Kidney epithelial cell (primary cell): ENCODE measurements at places on chromosomes 5 and 9. TPM values are rescaled to one million over a fixed set of nuclear protein-coding genes. Genes with fewer than 3 reads are reported as not detected.

The RORB gene
- not detected in 2 replicates for total RNA-seq

The PDZD2 gene
- total RNA-seq, result 5.5 and 6.7 TPM in 2 replicates

The FOXD4L5 gene
- 0.04 and 0.27 TPM in 2 replicates for total RNA-seq

The LCN10 gene
- total RNA-seq, result 0.21 TPM in 1 of 2 replicates, not detected in the other

The GABRA1 gene
- not detected in 2 replicates for total RNA-seq

- DNase-seq, result no peak
Measured at GRCh38 chr5:146519554-146519953, 3.6 kb upstream of the GPR151 start.

GRCh38 chr9:95508242-95508967 is 8.4 kb downstream of the PTCH1 start:
- no peak for DNase-seq

DNA sequence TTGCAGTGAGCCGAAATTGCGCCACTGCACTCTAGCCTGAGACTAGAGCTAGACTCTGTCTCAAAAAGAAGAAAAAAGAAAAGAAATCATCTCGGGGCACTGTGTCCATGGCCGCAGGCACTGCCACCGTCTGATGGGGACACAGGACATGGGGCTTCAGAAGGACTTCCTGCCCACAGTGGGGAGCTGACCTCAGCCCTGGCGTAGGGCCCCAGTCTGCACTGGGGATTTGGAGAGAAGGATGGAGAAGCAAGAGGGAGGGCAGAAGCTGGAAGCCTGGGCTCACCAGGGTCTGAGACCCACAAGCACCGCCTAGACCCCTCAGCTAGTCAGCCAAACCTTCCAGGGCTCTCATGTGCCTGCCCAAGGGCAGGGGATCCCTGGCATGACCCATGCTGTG is 4.1 kb upstream of the SARDH start:
- DNase-seq, result no peak

DNA sequence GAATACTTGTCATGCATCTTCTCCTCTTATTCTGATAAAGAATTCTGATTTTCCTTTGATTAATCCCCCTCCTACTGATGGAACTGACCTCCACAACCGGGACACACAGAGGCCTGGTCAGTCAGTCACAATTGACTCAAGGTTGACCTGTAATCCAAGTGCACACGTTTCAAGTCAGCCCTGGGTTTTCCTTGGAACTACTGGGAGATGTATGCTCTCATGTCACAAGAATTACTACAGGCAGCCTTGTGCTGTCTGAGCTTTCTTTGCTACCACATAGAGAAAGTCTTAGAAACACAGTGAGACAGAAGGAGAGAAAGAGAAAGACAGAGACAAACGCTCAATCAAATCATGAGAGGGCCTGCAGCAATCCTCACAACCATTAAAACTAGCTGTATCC is 345.8 kb downstream of the PDE4D start:
- no peak for DNase-seq

DNA sequence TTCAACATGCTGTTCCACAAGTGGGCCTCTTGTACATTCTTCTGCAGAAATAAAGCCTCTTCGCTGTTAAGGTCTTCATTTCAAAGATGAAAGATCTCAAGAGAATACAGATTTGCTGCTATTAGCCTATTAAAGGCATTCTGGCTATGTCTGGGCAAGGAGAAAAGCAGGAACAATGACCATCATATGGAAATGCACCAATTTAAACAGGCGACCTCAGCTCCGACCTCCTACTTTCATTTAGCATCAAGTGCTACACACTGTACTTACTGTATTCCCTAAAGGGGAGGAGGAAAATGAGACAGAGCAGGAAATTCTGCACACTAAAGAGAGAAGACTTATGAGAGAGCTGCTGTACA is 64.8 kb downstream of the HABP4 start:
- DNase-seq, result no peak

DNA sequence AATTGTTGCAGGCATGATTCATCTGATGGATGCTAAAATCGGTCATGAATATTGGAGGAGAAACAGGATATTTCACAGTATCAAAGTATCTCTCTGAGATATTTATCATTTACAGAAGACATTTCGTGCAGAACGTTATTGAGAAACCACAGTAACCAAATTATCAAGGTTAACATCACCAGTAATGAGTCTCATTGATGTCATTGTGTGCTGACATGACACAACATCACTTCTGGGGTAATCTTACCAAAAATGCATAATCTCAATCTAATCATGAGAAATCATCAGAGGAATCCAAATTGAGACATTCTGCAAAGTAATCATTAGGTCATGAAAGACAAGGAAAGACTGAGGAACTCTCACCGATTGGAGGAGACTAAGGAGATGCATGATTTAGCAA is 42.7 kb downstream of the C5orf22 start:
- DNase-seq, result no peak

DNA sequence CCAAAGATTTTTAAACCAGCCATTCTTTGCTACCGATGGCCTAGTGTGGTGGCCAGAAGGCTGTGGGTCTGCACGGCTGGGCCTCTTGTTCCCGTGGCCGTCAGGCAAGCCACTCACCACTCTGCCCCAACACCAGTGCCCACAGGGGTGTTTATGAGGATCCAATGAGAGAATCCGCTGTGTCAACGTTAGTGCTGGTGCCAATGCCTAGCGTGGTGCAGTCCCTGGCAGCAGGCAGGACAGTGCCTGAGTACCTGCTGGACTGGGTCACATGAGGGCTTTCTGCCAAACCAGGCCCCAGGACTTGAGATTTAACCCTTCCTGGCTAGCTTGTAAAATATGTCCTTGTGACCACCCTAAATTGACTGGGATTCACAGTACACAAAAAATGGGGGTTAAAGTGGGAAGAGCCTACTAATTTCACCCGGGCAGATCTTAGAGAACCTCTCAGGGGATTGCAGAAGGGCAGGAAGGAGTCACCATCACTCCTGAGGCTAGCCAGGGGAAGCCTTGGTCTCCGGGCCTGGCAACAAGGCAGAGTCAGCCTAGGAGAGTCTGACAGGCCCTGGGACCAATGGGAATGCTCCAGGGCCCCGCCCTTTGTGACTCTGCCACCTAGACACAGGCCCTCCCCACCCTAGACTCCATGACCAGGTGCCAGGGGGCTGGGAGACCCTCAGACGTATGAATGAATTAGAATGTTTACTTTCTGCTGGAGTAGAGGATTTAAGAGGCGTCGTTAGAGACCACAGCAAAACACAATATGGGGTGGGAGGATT is 63.2 kb upstream of the FSTL4 start:
- DNase-seq, result no peak

- no peak for DNase-seq
Measured at GRCh38 chr9:124940521-124940893, 376 bp downstream of the GOLGA1 start.

- no peak for DNase-seq
Measured at GRCh38 chr5:176652136-176652535, 4.9 kb downstream of the TSPAN17 start.

DNA sequence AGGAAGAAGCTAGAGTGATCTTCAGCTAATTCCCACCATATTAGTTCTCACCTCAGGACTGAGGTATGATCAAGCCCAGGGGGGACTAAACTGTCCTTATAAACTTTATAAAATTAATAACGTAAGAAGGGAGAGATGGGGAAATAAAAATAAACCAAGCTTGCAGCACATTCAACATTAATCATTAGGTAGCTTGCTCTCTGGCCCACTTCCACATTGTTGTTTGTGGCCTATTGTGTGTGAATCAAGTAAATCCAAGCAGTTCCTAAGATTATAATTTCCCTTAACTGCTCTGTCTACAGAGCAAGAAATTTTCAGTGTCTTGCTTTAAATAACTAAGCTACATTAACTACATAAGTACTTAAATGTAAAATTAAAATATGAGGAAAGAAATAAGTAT is 131.3 kb upstream of the ABCA1 start:
- DNase-seq, result no peak
